ENCODE measurements at places on chromosomes 13 and 19. TPM values are rescaled to one million over a fixed set of nuclear protein-coding genes. Genes with fewer than 3 reads are reported as not detected.

The KANK3 gene
- 3.3 TPM for total RNA-seq

The UBE2L5 gene
- not detected for total RNA-seq

The ZFP14 gene
- total RNA-seq, result 3.4 TPM

The SHD gene
- total RNA-seq, result 21.0 TPM

The FFAR1 gene
- total RNA-seq, result not detected

The CCDC70 gene
- total RNA-seq, result not detected

The COL4A2 gene
- 74.2 TPM for total RNA-seq

The ZNF701 gene
- 35.2 TPM for total RNA-seq

The ZNF324B gene
- total RNA-seq, result 6.8 TPM

The FGF21 gene
- total RNA-seq, result not detected

The CCDC194 gene
- not detected for total RNA-seq

The SLITRK5 gene
- 0.10 TPM for total RNA-seq

The PLIN5 gene
- 4.5 TPM for total RNA-seq

The CEACAM19 gene
- 5.8 TPM for total RNA-seq

DNA sequence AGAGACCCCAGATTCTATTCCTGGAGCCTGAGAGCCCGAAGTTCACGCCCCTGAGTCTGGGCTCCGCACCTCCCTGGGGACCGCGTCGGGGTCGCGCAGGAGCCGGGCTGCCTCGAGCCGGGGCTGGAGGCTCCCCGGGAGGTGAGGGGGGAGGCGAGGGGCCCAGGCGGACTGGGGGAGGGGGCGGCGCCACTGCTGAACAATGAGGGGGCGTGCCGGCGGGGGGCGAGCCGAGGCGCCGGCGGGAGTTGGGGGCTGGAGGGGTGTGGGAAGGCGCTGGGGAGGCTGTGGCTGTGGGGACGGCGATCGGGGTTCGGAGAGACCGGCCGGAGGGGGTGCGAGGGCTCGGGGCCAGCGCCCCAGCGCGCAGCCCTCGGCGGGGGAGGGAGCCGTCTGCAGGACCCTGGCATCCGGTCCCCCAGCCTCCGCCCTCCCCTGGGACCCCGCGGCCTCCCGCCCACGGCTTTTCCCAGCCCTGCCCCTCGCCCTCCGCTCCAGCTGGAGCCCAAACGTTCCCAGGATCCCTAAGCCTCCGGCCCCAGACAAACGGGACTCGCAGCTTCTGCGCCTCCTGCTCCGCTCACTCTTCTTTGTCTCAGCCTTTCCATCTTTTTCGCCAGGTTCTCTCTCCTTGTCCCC, 922 bp downstream of the PLEKHG2 start:
- peak; percentile 82 for DNase-seq

- no peak for DNase-seq
Observed at GRCh38 chr13:40624986-40625385, 41.5 kb downstream of the FOXO1 start.

- peak; percentile 98 for DNase-seq
Observed at GRCh38 chr13:21458813-21459701, at the start of gene ZDHHC20. Gene ZDHHC20, minus strand, starts transcription at chr13:21459303. Its CDS starts 132 bp downstream, at chr13:21459171.

DNA sequence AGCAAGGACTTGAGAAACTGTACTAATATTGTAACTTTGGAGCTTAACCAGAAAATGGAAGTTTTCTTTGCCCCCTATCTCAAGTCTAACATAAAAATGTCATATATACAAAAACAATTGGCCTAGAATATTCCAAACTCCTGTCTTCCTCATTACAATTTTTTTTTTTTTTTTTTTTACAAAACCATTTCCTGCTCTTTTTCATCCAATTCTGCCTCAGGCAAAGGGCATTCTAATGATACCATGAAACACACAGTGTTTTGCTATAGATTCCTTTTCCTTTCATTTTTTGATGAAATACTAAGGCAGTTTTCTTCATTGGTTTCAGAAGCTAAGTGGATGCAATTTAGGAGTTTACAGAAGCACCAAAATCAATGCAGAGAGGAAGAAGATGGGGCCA, 119.7 kb downstream of the LHFPL6 start:
- no peak for DNase-seq

- peak; percentile 74 for DNase-seq
Observed at GRCh38 chr19:49097453-49098288, 12.4 kb downstream of the SNRNP70 start.

DNA sequence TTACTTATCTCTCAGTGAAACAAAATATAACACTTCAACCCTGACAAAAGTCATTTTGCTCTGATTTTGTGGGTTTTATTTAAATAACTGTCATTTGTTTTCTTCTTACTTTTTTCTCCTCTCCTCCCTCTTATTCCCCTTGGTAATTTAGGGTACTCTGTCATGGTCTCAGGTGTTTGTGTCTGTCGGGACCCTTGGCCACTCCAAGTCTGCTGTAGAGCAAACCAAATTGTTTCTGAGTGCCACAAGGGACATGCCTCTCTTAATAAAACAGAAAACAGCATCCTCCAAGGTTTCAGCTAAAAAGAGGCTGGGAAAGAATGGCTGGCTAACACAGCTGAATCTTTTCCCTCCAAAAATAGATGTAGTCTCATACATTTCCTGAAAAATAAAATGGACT, 573.1 kb upstream of the KLF12 start:
- DNase-seq, result no peak

DNA sequence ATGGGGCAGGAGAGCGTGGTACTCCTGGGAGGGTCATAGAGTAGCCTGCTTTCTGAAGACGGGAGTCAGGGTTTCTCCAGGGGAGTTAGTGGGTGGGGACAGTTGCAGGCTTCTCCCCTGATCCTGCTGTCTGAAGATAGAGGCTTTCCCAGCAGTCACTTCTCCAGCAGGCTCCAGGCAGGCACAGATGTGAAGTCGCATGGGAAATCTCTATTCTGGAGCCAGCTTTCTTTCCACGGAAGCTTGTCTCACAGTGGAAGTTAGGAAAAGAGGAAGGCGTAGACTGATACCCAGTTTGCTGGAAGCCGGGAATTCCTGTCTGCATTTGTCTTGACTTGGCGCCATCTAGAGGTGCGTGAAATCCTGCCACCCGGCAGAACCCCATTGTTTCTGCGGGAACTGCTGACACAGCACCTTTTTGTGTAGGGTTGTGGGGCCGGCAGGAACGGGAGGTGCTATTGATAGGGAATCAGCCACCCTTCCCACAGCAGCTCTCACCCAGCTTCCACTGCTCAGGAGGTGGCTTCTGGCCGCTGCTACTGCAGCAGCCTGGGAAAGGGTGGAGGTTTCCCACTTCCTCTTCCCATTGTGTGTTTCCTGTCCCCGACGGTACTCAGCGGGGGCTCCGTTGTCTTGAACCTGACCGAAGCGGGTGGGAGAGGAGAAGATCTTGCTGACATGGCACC, 28.5 kb upstream of the NPAS1 start:
- peak; percentile 67 for DNase-seq

- peak; percentile 54 for DNase-seq
Observed at GRCh38 chr19:58562122-58563033, 4.0 kb upstream of the UBE2M start.

GRCh38 chr13:32881777-32882145, 134.5 kb upstream of the KL start:
- DNase-seq, result no peak

- DNase-seq, result no peak
Observed at GRCh38 chr19:15874821-15875474, 22.9 kb downstream of the CYP4F2 start.

- DNase-seq, result no peak
Observed at GRCh38 chr13:89204435-89204834, 1533.3 kb downstream of the SLITRK5 start.

GRCh38 chr13:103325672-103326071, 259.5 kb upstream of the SLC10A2 start:
- DNase-seq, result no peak

DNA sequence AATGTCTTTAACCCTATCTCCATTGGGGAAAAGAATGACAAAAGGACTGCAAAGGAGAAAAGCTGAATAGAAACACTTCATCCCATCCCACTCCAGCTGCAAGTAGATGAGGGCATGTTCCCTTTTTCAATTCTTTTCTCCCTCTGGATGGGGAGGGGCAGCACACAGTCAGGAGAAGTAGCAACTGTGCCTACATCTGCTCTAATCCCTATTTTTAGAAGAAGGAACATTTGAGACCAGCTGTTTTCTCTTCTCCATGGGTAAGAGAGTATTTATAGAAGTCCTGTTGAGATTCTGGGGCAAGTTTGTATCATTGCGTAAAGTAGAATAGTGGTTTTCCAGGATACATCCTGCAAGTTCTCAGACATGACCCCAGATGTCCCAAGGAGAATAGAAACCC, 9.3 kb upstream of the GTF3A start:
- no peak for DNase-seq

DNA sequence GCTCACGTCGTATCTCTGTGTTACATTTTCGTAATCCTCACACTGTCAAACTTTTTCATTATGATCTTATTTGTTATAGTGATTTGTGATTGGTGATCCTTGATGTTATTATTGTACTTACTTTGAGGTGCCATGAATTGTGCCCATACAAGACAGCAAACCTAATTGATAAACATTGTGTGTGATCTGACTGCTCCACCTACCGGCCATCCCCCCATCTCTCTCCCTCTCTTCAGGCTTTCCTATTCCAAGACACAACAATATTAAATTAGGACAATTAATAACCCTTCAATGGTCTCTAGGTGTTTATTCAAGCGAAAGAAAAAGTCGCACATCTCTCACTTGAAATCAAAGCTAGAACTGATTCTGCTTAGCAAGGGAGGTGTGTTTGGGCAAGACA, 349.3 kb downstream of the RBM26 start:
- DNase-seq, result no peak

GRCh38 chr19:17311455-17312188, 2.3 kb downstream of the DDA1 start:
- no peak for DNase-seq

- DNase-seq, result no peak
Observed at GRCh38 chr13:30004204-30004603, 153.8 kb upstream of the UBL3 start.

- DNase-seq, result peak; percentile 59
Observed at GRCh38 chr19:12779162-12779993, 4.0 kb upstream of the HOOK2 start.

- DNase-seq, result peak; percentile 14
Observed at GRCh38 chr13:40187841-40188591, 478.4 kb downstream of the FOXO1 start.

DNA sequence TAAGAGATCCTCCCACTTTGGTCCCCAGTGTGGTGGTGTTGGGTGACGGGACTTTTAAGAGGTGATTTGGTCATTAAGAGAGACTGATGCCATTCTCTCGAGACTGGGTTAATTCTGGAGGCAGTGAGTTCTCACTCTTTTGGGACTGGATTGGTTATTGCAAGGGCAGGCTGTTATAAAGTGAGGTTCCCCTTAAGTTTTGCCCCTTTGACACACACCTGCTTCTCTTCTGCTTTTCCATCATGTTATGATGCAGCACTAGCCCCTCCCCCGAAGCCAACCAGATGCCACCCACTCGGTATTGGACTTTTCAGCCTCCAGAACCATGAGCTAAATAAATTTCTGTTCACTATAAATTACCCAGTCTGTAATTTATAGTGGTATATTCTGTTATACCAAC, 16.3 kb upstream of the GRAMD1A start:
- no peak for DNase-seq

- peak; percentile 98 for DNase-seq
Observed at GRCh38 chr19:38849147-38849859, 483 bp downstream of the HNRNPL start.

GRCh38 chr19:1663852-1664251, 11.4 kb upstream of the TCF3 start:
- DNase-seq, result no peak

- peak; percentile 37 for DNase-seq
Observed at GRCh38 chr19:6260912-6261650, 18.7 kb downstream of the MLLT1 start.

DNA sequence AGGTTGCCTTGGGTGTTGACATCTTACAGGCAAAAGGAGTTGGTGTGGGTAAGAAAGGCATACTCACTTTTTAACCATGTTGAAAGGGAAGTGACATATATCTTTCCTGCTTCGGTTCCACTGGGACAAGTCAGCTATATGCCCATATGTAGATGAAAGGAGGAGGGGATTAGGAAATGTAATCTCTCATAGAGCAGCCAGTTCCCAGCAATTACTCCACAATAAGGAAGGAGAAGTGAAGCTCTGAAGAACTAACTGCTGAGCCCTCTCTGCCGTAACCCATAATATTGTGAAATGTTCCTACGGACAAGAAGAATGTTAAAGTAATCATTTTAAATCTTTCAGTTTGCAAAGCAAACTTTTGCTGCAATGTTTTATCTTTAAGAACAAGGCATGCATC, 82.2 kb downstream of the EDNRB start:
- no peak for DNase-seq

GRCh38 chr19:43798546-43799409, 3.5 kb downstream of the LYPD5 start:
- DNase-seq, result peak; percentile 83

DNA sequence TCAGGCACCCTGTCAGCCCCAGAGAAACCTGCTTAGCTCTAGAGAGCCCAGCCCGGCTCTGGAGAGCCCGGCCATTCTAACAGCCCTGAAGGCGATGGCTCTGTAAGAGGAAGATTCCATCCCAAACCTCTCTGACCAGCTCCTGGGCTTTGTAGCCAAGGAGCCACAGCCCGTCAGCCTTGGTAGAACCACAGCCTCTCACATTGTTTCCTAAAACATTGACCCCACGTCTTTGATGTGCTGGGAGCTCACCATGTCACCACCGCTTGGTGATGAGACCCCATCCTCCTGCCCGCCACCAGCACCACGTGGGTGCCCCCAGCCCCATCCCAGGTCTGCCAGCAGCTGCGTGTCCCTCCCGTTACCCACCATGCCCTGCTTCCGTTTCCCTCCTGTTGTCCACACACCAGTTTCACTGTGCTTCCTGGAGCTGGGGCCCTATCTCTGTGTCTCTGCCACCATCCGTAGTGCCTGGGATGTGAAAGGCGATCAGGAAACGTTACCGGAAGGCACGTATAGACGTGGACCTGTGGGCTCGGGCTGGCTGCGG, 94.2 kb upstream of the MCF2L start:
- DNase-seq, result no peak

- DNase-seq, result no peak
Observed at GRCh38 chr13:99911965-99912566, 59.5 kb downstream of the ZIC5 start.

DNA sequence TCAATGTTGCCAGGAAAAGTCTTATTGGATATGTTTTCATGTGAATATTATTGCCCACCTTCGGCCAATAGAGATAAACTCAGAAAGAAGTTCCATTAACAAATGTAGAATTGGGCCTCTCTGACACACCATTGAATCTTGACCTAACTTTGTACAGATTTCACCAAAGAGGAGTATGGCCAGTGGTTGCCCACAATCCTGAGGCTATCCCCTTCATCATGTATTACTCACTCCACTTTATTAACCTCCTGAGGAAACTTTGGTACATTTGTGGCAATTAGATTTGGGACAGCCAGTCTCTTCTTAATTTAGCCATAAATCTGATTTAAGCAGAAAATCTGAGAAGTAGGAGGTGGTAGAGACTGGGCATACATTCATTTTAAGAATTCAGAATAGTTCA, 53.3 kb upstream of the POSTN start:
- no peak for DNase-seq
